ENCODE measurements at places on chromosomes 3 and 15.

GRCh38 chr3:14796403-14797077 lies 22.2 kb upstream of the FGD5 start:
- no peak for DNase-seq

GRCh38 chr3:120765830-120766493 lies 23.4 kb downstream of the GTF2E1 start:
- no peak for DNase-seq

- DNase-seq = no peak
Observed at GRCh38 chr3:112460519-112461195, 38.6 kb downstream of the BTLA start.

DNA sequence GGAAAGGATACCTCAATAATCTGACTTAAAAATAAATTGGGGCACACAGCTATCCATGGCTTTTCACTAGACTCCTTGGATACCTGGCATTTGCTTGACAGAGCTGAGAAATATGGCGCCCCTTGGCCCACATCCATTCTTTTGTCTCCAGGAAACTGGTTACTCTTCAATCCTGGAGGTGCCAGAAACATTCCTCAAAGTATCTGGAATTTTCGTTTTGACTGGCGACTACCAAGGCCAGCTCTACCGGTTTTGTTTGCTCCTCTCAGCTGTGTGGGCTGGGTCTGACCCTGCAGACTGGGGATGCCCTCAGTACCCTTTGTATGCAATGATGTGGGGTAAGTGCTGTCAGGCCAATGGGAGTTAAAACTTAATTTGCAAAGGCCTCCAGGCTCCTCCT lies 27.0 kb downstream of the KATNBL1 start:
- DNase-seq = no peak

DNA sequence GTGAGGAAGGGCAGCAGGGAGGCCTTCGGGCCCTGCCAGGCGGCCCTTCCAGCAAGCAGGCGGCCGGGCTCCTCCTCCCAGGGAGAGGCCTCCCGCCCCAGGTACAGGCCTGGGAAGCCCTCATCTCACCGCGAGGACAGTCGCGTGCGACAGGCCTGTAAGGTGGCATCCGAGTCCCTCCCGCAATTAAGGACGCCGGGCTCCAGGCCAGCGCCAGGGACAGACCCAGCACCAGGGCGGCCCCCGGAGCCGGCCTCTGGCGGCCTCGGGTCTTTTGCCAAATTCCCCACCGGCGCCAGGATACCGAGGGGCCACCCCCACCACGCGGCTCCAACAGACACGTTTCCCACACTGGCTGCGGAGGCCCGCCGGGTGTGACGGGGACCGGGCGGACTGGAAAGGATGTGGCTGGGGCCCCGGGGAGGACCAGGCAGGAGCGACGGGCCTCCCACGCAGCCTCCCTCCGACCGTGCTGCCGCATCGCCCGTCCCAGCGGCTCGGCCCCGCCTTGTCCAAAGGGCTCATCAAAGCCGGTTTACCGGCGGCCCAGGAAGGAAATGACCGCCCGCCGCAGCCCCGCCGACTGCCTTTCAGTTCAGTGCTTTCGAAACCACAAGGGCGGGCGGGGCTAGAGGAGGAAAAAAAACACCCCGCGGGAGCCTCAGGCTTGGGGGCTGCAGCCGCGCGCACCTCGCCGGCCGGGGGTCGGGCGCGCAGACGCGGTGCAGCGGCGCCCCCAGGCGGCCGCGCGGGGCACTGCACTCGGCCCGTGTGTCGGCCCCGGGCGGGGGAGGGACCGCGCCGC lies 11.3 kb downstream of the XXYLT1 start:
- peak; percentile 80 for DNase-seq

- DNase-seq = no peak
Observed at GRCh38 chr3:143121241-143122088, 1.9 kb downstream of the CHST2 start.

DNA sequence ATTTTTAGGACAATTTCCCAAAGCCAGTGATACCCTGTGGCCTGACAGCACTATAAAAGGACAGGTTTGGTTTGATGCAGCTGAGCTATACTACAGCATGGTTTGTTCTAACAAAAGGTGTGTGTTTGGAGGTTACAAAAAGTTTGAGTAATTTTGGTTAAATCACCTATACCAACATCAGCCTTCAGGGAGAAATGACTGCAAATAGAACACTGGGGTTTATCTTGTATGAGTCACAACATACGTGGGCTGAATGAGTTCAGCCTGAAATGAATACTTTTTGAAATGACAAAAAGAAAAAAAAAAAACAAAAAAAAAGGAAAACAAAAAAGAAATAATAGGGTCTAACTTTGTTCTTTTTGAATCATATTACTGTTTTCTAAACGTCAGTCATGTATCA lies 345.7 kb downstream of the CNTN3 start:
- DNase-seq = no peak

DNA sequence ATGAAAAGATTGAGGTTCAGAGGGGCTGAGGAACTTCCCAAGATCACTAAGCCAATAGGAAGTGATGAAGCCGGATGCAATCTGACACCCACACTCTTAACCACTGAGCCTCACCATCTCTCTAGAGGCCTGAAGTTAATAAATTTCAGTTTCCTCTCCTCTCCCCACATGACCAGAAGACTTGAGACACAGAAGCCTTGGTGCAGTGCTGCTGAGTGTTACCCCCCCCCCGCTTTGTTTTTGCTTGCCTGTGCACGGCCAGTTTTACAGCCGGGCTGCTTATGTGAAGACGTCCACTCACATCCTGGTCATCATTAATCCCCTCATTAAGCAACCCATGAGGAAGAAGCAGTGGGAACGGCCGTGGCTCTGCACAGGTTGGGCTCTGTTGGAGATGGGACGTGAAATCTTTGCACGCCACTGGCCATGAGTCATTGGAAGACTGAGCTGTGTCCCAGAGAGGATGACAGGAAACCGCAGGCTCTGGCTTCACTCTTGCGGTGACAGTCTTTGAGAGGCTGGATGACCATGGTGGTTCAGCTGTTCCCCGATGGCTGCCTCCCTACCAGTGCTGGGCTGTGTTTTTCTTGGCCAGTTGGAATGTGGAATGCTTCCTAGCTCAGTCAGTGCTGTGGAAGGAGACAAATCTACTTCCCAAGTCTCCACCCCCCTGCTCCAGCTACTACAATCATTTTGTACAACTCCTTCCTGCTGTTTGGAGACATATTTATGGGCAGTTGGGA lies 232.6 kb upstream of the LRTM1 start:
- no peak for DNase-seq

- no peak for DNase-seq
Observed at GRCh38 chr3:181252631-181253030, 263.1 kb upstream of the DNAJC19 start.

- no peak for DNase-seq
Observed at GRCh38 chr15:53378096-53378800, 381.2 kb downstream of the WDR72 start.

- no peak for DNase-seq
Observed at GRCh38 chr15:28456476-28457395, 76.0 kb downstream of the GOLGA8G start.

DNA sequence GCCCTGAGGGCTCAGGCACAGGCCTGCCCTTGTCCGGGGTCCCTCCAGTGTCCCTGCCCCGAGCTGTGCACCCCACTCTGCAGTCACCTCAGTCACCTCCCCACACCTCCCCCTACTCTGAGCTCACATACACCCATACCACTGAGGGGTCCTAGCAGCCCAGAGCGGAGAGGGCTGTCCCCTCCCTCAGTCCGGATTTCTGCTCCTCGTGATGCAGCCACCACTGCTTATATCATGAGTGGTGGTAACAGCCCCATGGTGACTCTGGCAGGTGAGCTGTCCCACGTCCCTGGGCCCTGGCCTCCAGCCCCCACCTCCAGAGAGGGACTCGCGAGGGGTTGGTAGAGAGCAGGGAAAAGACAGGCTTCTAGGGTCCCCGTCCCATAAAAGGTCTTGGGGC lies 8.0 kb downstream of the CSPG4 start:
- no peak for DNase-seq

DNA sequence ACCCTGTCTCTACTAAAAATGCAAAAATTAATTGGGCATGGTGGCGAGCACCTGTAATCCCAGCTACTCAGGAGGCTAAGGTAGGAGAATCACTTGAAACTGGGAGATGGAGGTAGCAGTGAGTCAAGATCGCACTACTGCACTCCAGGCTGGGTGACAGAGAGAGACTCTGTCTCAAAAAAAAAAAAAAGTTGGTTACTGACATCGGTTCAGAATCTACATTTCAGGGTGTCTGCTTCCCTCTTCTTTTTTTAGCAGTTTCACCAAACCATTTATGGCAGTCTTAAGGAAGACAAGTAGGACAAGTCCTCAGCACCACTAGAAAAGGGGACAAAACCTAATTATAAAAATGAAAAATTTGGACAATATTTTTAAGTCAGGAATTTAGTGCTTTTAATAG lies 3.3 kb upstream of the USP4 start:
- no peak for DNase-seq

- DNase-seq = no peak
Observed at GRCh38 chr15:86121568-86122225, 42.0 kb downstream of the AGBL1 start.

DNA sequence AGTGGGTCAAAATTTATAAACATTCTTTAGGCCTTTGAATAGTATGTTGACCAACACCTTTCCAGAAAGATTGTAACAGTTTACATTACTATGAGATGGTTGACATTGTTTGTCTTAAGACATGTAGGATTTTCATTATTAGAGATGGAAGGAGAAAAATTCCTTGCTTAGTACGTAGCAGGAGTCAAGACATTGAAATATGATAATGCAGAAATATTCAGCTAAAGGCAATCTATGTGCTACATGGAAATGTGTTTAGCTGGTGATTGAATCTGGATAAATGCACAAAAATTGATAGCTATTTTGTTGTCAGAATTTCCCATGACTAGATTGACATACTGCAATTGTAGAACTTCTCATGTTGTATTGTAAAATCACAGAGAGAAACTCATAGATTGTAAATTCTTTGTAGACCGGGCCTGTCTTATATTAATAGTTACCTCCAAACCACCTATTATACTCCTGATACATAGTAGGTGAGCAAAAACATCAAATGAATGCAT lies 370.4 kb upstream of the CBLB start:
- no peak for DNase-seq

- peak; percentile 33 for DNase-seq
Observed at GRCh38 chr3:32143849-32144757, 37.7 kb downstream of the GPD1L start.

GRCh38 chr15:31537770-31538592 lies 211.3 kb downstream of the KLF13 start:
- no peak for DNase-seq

GRCh38 chr15:77496715-77497109 lies 76.0 kb downstream of the HMG20A start:
- peak; percentile 62 for DNase-seq

DNA sequence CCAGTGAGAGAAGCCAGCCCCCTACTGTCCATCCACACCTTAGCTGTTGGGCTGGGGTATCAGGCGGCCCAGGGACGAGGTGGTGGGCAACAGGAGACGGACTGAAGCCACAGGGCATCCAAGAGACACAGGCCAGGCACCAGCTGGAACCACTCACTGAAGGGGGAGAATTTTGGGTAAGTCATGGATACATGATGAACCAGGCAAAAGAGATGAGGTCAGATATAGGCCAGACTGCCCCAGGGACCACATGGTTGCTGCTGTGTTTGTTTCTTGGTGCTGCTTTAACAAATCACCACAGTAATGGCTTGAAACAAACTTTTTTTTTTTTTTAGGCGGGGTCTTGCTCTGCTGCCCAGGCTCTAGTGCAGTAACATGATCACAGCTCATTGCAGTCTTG lies 66.4 kb downstream of the SEMA5B start:
- DNase-seq = no peak

DNA sequence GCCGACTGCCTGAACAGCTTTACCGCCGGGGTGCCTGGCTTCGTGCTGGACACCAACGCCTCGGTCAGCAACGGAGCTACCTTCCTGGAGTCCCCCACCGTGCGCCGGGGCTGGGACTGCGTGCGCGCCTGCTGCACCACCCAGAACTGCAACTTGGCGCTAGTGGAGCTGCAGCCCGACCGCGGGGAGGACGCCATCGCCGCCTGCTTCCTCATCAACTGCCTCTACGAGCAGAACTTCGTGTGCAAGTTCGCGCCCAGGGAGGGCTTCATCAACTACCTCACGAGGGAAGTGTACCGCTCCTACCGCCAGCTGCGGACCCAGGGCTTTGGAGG lies 815 bp downstream of the SPINT1 start:
- DNase-seq = peak; percentile 38

GRCh38 chr3:113438224-113438623 lies 3.1 kb downstream of the CFAP44 start:
- no peak for DNase-seq

GRCh38 chr3:124884474-124885101 lies 2.6 kb downstream of the ITGB5 start:
- no peak for DNase-seq

GRCh38 chr3:41932464-41932863 lies 29.4 kb downstream of the ULK4 start:
- no peak for DNase-seq

DNA sequence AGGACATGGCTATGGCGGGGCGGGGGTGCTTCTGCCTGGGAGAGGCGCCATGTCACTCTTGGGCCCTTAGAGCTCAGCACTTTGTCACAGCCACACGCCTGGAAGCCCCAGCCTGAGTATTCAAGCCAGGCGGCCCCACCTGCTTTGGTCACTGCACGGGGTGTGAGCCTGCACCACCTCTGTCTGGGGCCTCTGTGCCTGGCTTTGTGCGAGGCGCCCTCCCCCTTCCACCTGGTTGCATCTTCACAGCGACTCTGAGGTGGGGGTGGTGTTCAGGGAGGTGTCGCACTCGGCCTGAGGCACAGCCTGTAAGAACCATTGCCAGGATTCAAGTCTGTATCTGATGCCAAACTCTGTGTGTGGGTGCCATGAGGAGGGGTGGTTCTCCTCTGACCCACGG lies 24.1 kb downstream of the ACAD9 start:
- DNase-seq = no peak

GRCh38 chr3:10173926-10174435 lies 9.3 kb downstream of the IRAK2 start:
- no peak for DNase-seq

DNA sequence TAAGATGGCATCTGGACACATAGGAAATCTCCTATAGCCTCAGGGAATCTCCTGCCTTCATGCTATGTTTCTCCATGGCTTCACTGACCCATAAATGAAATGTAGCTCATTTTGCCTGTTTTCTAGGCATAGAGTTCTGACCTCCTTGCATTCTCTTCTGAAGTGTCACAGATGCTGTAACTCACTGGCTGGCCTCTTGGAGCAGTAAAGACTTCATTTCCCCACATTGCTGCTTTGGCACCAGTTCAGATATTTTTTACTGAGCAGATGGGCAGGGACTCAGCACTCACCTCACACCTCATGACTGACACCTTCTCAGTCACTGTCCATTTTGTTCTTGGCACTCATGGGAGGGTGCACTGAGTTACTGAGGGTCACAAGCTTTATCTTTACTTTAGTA lies 286.7 kb upstream of the TGFBR2 start:
- DNase-seq = no peak

- DNase-seq = no peak
Observed at GRCh38 chr15:38668898-38669391, 104.3 kb upstream of the RASGRP1 start.

- DNase-seq = no peak
Observed at GRCh38 chr3:54264050-54264449, 141.7 kb downstream of the CACNA2D3 start.
